ENCODE measurements at places on chromosomes 2 and 18.

DNA sequence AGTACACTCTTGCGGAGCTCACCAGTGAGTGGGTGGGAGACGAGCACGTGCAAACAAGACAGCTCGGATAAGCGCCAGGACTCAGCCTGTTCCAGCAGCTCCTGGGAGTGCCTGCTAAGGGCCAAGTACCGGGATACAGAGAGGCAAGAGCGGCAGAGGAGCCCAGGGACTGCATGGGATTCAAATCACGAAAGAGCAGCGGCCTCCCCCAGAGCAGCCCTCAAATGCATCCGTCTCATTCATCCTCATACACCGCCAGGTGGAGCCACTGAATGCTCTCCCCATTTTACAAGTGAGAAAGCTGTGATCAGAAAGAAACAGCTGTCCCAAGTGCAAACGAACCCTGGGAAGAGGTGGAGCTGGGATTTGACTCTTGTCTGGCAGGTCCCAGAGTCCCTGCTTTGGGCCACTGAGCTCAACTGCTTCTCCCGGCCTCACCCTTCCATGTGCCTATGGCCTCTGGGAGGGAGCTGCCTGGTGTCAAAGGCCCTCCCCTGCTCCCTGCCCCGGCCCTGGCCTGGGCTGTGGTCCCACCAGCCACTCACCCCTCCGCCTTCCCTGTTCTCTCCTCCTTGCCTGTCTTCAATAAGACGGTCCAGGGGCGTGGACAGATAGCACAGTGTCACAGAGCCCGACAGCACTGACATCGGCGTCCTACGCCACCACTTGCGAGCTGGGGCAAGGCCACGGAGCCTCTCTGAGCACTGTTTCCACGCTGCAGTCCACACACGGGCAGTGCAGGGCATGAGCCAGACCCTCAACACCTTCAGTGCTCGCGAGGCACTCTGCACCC lies 72.8 kb upstream of the TAF1B start:
- peak; percentile 68 for DNase-seq

- DNase-seq, result no peak
Measured at GRCh38 chr18:10059610-10060468, 146.0 kb downstream of the VAPA start.

DNA sequence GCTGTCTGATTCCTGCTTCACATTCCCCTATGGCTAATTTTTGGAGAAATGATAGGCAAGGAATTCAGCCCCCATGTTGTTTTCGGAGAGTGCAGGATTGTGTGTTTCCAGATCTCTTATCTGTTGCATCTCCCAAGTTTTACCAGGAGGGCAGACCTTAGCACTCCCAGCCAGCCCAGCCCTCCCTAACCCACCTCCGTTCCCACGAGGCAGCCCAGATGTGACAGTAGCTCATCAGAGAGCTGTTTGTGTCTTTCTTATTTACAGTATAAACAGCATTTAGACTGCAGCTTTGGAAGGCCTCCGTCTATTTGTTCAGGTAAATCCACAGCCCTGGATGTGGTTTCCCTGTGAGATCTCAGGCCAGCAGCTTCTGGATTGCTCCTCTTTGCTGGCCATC lies 91.6 kb downstream of the THNSL2 start:
- DNase-seq, result no peak

GRCh38 chr18:7784171-7784570 lies 217.1 kb downstream of the PTPRM start:
- no peak for DNase-seq

Measured in stimulated activated CD8-positive, alpha-beta memory T cell treated with anti-CD3 and anti-CD28 coated beads, Interleukin-4, amount 100 ng/mL, for 48 hours (primary cell).